ENCODE measurements at places on chromosomes 12 and 14.

DNA sequence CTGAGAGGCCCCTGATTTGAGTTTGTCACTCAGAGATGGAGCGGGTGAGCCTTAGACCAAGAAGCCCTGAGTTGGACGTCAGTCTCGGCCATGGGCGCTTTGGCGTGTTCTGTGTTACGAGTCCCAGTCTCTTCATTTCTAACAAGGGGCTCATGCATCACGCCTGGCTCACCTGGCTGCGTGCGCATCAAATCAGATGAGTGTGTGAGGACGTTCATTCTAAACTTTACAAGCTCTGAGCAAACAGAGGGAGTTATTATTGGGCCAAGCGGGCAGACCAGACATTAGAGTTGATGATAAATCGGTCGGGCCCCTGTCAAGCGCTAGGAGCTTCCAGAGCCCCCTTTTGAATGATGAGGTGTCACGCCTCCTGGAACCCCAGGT lies 117.2 kb downstream of the CALM1 start:
- DNase-seq: no peak

- no peak for DNase-seq
Measured at GRCh38 chr14:58829594-58829993, 191.8 kb downstream of the DACT1 start.

GRCh38 chr12:13835652-13836051 lies 145.8 kb downstream of the GRIN2B start:
- DNase-seq: no peak

DNA sequence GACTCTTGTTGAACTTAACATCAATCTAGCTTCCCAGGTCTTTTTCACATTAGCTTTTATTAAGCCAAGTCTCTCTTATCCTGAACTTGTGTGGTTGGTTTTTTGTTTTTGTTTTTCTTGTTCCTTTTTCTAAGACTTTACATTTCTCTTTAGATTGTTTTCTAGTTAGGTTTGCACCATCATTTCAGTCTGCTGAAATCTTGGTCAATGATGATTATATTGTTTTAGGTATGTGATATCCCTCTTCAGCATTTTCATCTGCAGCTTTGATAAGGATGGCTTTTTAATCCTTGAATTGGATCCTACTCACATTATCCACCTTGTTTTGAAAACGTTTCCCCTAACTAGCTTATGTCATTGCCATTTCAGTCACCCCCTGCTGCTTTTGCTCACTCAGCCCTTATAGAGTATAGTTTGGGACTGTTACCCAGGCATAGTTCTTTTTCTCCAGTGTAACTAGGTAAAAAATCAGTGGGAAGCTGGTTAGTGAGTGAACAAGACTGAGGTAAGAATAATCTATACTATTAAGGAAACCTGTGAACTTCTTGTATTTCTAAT lies 22.0 kb downstream of the YLPM1 start:
- no peak for DNase-seq

- no peak for DNase-seq
Measured at GRCh38 chr14:63468294-63468693, 74.9 kb downstream of the PPP2R5E start.

GRCh38 chr12:98786653-98787052 lies 141.6 kb downstream of the APAF1 start:
- DNase-seq: no peak

GRCh38 chr14:46626876-46627275 lies 24.7 kb downstream of the RPL10L start:
- no peak for DNase-seq
